ENCODE measurements at places on chromosomes 5 and 9.

DNA sequence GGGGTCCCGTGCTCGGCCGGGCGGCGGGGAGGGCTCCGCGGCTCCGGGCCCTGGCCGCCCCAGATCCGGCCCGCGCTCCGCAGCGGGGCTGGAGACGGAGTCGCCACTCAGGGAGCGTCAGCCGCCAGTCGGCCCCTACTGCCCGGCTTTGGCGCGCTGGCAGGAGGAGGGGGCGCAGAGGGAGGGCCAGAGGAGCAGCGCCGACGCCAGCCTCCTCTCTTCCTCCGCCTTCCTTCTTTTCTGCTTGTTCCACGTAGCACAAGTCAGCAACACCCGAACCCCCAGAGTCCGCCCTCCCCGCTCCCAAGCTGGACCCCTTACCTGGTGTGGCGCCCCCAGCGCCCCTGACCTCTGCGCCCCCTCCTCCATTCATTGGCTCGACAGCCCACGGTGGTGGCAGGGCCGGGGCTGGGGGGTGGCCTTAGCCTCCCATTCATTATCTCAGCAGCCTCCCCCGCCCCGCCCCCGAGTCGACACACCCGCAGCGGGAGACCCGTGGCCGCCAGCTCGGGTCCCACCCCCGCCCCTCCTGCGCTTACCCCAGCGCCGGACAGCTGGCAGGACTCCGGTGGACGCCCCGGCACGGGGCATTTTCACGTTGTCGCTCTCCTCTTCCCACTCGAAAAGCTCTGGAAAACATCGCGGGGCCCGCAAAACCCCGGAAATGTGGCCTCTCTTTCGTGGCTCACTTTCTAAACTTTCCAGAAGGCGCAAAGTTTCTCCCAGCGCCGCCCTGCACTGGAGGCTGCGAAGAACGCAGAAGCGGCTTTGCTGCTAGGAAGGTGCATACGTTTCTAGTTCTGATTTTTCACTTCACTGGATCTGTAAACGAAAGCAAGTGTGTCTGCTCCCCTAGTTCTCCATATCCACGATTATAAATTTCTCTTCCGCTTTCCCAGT lies at the start of gene LPAR1:
LPAR1 (minus strand) TSS at position 140 of the 900 bp plus-strand sequence. CDS start 66,353 bp downstream, outside the sequence.
- DNase-seq, result peak; percentile 70

DNA sequence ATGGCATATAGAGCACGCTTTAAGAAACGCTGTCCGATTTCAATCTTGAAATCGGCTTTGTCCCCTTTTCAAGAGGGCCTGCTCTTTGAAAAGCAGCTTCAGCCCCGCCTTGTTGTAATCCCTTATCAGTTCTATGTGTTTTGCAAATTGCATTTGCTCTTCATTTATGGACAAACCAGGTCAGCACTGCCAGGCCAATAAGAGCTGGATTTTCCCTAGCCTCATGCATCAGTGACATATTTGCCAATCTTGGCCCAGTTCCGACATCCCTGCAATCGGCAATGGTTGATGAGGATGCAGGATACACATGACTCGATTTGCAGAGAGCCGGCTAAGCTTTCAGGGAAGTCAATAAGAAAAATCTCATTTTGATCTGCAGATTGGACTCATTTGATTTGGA lies 529.1 kb upstream of the CLINT1 start:
- no peak for DNase-seq

DNA sequence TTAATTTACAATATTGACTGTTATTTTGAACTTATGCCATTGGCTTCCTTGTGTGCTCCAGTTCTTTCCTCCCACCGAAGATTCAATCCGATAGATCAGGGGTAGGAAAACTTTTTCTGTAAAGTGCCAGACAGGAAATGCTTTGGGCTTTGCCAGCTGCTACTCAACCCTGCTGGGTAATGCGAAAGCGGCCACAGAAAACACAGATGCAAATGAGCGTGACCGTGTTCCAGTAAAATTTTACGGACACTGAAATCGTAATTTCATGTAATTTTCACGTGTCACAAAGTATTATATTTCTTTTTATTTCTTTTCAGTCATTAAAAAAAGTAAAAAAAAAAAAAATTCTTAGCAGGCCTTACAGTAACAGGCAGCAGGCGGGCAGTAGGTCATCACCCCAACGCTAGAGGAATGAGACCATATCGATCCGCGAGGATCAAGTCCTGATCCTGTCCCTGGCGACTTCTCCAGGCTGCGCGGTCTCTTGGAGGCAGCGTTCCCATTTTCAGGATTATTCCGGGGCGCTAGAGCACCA lies 599 bp downstream of the NMRK1 start:
- peak; percentile 67 for DNase-seq

DNA sequence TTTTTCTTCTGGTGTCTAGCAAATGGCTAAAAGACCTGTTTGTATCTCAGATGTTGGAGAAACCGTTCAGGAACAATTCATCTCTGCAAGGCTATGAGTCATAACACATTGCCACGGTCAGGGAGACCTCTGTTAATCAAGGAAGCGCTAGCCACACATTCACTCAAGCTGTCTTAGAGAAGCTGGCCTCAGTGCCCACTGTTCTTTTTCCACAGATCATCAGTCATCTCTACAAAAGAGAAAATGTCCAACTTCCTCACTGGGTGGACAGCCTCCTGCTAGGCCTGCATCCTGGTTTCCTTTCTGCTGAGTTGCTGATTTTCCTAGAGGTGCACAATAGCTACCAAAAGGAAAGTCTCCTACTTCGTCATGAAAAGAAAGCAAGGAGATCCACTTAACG lies 360.5 kb downstream of the BNC2 start:
- DNase-seq, result peak; percentile 74

DNA sequence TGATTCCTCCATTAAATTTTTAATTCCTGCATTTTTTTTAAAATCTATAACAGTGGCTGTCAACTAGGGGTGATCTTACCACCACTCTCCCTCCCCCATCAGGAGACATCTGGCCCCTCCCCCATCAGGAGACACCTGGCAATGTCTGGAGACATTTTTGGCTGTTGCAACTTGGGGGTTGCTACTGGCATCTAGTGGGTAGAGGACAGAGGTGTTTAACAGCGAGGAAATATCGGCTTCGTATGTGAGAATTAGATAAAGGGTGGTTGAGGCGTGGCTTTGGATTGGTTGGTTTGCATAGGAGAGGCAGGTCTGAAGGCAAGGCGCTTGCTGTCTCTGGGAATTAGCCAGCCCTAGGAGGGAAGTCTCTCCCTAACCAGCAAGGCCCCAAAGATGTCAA lies 10.5 kb downstream of the CDHR2 start:
- no peak for DNase-seq

- DNase-seq, result no peak
These were observed 62.9 kb downstream of the GADD45G start for GRCh38 chr9:89667726-89668125.

DNA sequence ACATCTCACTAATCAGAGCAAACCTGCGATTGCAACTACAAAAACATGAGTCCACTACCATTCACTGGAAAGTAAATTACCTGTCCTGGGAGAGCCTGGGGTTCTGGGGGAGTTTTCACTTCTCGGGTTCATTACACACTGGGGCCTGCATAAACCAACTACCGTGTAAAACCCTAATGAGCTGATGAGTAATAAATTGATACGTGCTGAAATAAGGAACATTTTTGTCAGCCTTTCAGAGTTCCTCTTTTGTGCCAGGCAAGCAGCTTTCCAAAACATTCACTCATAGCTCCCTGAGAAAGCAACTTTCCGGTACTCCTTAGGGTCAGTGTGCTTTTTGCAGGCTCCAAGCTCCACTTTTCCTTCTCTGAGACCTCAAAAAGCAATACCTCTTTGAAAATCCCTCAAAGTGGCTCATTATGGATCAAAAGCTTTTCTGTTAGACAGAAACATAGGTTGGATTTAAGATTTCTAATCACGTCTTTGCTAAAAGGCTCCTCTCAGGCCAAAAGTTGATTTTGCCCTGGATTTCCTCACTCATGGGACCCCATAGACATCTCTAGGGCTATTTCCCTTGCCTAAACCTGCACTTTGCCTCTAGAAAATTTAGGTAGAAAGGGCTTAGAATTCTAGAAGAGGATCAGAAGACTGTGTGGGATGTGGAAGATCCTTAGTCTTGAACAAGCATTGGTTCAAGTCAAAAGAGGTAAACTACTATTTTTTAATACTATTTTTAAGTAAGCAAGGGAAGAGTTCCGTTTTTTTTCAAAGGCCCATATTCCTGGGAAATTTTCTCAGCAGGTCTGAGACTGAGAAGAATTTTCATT lies 74.8 kb downstream of the ST8SIA4 start:
- no peak for DNase-seq

GRCh38 chr9:134895097-134895496 lies 14.5 kb downstream of the FCN2 start:
- DNase-seq, result no peak

DNA sequence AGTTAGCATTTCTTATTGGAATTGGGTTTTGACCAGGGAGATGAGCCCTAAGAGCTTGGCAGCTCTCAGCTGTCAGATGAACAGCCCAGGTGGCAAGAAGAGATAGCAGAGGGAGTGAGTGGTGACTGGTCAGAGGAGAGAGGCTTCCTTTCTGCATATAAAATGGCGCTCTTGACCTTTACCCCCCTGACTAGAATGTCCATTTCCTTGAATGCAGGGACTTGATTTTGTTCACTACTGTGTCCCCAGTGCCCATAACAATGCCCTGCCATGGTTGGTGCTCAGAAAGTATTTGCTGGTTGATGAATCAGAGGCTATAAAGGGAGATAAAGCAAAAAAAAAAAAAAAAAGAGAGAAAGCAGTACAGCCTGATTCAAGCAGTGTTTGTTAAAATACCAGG lies 7.2 kb downstream of the CHMP5 start:
- DNase-seq, result no peak

GRCh38 chr5:1182633-1183423 lies 18.6 kb upstream of the SLC6A19 start:
- DNase-seq, result no peak

DNA sequence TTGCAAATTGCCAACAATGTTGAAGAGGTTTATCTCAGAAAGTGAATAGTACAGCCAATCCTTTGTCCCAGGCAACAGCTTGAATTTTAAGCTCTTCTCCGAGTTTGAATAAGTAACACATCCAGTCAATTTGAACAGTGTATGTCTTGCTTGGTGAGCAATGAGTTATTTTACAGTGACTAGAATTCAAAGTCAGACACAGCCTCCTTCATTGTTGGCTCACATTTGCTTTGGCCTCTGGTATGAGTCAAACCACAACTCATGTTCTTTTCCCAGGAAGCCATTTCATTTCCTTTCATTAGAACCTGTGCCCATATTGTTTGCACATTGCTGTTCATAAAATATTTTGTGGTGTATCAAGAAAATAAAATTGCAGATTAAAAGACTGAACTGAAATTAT lies 622.0 kb upstream of the DAB2 start:
- DNase-seq, result peak; percentile 82

DNA sequence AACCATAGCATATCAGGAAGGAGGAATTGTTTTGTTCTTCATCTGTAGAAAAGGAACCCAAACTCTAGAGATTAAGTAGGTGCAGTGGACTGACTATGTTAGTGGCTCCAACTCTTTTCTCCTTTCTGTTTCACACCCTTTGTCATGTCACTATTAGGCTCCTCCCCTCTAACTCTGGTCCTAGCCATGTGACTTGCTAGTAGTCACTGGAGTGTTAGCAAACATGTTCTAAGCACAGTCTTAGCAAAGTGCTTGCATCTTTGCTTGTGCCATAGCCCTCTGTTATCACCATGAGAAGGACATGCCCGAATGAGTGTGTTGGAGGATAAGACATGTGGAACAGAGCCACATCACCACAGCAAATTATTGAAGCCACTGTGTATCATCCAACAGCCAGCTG lies 55.4 kb upstream of the PPP3R2 start:
- DNase-seq, result no peak

GRCh38 chr9:128891321-128892220 lies 9.6 kb downstream of the LRRC8A start:
- DNase-seq, result peak; percentile 33

DNA sequence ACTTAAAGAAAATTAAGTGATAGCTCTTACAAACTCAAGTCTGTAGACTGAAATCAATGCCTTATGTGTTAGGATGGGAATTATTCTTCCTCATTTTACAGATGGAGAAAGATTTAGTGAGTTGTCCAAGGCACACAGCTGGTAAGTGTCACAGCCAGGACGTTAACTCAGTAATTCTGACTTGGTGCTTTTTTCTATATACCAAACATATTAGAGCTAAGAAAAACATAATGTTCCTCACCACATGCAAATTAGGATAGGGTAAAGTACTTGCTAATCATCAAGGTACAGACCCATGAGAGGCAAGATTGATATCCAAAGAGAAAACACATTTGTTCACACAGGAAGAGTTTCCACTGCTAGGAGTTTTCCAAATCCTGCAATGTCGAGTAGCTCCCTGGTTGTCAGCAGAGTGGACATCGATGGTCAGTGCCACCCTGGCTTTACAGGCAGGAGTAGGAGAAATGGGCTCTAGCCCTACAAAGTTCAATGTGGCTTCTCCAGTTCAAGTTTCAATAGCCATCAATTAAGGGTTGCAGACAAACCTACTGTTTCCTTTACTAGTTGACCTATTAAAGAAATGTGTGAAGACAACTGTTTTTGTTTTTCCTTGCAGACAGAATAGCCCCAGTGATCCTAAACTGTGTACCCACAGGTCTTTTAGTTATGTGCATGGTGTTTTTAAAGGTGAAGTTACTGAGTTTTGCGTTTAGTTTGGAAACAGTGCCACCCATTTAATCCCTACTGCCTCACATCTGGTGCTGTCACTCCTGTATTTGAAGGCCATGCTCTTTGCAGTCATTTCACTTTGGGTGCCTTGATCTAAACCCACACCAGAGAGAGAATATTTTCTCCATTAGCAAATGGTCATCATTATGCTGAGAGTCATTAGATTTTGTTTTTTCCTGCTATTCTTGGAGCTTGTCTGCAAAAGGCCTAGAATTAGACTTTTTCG lies 460.8 kb upstream of the SMARCA2 start:
- DNase-seq, result no peak

DNA sequence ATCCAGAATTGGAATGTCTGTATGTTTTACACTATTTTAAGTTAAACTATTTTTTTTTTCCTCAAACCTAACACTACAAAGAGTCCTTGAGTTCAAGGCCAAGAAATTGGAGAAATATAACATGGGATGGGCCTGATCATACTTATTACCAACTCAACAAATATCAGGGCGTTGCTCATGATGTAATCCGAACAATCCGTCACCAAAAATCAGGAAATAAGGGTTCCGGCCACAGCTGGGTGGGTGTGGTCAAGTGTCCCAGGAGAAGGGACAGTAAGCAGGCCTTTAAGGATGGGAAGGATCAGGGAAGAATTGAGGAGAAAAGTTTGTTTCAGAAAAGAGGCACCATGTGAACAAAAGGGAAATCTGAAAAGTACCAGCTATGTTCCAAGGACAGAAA lies 29.8 kb downstream of the MED27 start:
- DNase-seq, result no peak

DNA sequence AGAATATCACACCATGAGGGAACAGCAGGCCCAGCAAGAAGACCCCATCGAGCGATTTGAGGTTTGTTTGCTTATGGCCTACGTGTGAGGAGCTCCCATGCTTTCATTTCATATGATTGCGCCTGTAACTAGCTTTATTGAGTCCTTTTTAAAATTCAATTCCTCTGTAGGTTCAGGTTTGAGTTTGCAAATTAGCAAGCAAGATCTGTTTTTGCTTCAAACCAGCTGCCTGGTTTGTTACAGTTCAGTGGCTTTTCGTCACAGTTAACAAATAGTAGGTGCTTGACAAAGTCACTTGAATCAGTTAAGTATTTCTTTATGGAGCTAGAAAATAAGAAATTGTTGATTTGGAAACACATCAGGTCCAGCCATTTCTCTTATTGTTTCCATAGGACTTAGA lies 56.3 kb downstream of the GPR21 start:
- DNase-seq, result no peak

GRCh38 chr5:15902066-15902465 lies 277.5 kb downstream of the MARCHF11 start:
- DNase-seq, result no peak
